ENCODE measurements at places on chromosomes 2 and 18. TPM values are rescaled to one million over a fixed set of nuclear protein-coding genes. Genes with fewer than 3 reads are reported as not detected.

DNA sequence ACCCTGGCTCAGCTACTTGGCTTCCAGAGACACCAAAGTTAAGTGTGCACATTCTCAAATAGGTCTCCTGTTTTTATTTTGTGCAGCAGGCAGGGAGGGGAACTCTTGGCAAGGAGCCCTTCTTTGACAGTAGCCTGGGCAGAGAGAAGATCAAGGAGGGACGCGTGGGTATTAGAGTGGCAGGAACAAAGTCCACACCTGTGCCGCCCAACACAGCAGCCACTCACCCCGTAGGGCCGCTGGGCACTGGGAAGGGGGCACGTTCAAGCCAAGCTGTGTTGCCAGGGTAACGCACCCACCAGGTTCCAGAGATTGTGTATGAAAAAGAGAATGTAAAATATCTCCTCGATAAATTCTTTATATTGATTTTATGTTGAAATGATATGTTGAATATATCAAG lies 229.3 kb upstream of the AGAP1 start:
- no peaks in the 10 kb centered on the region for H3K27me3 ChIP-seq
- no peak for DNase-seq
- peaks cover 8% of the 10 kb centered on the region for H3K4me1 ChIP-seq
- H3K4me3 ChIP-seq: no peak overlapping the region

DNA sequence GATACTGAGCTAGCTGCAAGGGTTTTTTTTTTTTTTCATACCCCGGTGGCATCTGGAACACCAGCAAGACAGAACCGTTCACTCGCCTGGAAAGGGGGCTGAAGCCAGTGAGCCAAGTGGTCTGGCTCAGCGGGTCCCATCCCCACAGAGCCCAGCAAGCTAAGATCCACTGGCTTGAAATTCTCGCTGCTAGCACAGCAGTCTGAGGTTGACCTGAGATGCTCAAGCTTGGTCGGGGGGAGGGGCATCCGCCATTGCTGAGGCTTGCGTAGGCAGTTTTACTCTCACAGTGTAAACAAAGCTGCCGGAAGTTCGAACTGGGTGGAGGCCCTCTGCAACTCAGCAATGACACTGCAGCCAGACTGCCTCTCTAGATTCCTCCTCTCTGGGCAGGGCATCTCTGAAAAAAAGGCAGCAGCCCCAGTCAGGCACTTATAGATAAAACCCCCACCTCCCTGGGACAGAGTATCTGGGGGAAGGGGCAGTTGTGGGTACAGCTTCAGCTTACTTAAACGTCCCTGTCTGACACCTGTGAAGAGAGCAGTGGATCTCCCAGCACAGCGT lies 5.1 kb upstream of the MIB1 start:
- no peak overlapping the region for H3K4me3 ChIP-seq
- no peaks in the 10 kb centered on the region for H3K27me3 ChIP-seq
- no peak overlapping the region for H3K27ac ChIP-seq
- H3K36me3 ChIP-seq: no peaks in the 10 kb centered on the region
- H3K4me1 ChIP-seq: no peaks in the 10 kb centered on the region
- no peak for DNase-seq

DNA sequence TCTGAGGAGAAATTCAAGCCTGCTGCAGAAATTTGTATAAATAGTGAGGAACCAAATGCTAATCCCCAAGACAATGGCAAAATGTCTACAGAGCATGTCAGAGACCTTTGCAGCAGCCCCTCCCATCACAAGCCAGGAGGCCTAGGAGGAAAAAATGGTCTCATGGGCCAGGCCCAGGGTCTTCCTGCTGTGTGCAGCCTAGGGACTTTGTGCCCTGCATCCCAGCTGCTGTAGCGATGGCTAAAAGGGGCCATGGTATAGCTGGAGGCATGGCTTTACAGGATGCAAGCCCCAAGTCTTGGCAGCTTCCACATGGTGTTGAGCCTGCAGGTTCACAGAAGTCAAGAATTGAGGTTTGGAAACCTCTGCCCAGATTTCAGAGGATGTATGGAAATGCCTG lies 191.2 kb upstream of the BCL2L11 start:
- no peak overlapping the region for H3K27ac ChIP-seq
- no peaks in the 10 kb centered on the region for H3K27me3 ChIP-seq
- H3K4me1 ChIP-seq: no peaks in the 10 kb centered on the region
- no peaks in the 10 kb centered on the region for H3K36me3 ChIP-seq
- no peak for DNase-seq
- H3K4me3 ChIP-seq: no peak overlapping the region

DNA sequence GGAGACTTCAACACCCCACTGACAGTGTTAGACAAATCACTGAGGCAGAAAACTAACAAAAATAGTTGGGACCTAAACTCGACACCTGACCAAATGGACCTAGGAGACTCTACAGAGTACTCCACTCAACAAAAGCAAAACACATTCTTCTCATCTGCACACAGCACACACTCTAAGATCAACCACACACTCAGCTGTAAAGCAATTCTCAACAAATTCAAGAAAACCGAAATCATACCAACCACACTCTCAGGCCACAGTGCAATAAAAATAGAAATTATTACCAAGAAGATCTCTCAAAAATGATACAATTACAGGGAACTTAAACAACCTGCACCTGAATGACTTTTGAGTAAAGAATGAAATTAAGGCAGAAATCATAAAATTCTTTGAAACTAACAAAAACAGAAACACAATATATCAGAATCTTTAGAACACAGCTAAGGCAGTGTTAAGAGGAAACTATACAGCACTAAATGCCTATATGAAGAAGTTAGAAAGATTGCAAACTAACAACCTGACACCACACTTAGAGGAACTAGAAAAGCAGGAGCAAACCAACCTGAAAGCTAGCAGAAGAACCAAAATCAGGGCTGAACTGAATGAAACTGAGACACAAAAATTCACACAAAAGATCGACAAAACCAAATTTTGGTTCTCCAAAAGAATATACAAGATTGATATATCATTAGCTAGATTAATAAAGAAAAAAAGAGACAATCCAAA lies 46.3 kb downstream of the RTTN start:
- no peaks in the 10 kb centered on the region for H3K36me3 ChIP-seq
- no peak overlapping the region for H3K27ac ChIP-seq
- no peaks in the 10 kb centered on the region for H3K4me1 ChIP-seq
- H3K4me3 ChIP-seq: no peak overlapping the region
- H3K27me3 ChIP-seq: no peaks in the 10 kb centered on the region

DNA sequence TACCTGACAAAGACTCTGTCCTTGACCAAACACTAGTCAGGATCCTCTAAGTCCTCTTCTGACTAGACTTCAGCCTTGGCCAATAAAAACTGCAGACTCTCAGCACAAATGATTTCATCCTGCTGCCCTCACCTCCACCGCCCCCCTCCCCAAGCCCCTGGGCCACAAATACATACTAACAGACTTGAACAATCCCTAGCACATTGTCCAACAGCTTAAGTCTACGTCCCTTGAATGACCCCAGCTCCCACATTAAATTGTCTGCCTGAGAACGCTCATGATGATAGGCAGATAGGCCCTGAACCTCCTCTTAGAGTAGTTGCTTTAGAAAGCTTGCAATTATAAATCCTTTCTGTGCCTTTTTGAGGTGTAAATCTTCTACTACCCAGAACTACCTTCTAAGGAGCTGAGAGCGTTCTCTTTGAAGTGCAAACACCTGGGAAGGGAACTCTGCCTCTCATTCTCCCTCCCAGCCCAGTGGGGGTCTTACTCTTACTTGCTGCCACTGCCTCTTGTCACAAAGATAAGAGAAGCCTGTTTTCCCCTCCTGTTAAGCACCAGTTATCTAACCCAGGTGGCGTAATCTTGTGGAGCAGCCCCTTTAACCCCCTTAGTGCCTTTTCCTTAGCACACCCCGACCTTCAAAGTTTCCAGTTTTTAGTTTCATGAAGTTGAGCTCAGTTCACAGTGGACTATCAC lies 1225.6 kb downstream of the LRP1B start:
- no peaks in the 10 kb centered on the region for H3K4me1 ChIP-seq
- DNase-seq: no peak
- H3K27me3 ChIP-seq: no peaks in the 10 kb centered on the region
- no peak overlapping the region for H3K27ac ChIP-seq
- H3K4me3 ChIP-seq: no peak overlapping the region

DNA sequence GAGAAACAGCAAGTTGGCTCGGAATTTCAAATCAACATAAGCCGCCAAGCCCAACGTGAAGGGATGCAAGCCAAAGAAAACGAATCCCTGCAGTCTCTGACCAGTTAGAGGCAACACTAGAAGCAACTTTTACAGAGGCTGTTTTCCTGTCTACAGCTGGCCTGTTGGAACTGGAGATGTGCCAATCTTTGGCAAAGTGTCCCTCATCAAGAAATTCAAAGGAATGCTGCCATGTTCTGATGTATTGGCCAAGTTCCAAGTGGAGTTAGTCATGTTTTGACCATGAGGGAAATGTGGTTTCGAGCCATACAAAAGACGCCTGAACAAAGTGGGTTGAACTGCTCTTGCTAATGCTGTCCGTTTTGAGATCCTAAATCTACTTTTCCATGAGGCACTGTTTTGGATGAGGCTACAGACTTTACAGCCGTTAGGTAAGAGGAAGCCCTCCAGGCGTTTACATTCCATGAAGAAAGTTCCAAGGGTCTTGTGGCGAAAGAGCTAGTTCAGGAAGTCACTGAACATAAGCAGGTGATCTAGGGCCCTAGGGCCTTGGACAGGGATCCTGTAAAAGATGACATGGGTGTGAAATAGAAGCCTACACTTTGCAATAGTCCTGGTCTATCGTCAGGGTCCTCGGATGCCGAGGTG lies 140.7 kb upstream of the PXDN start:
- no peaks in the 10 kb centered on the region for H3K27me3 ChIP-seq
- H3K27ac ChIP-seq: no peak overlapping the region
- DNase-seq: no peak
- H3K36me3 ChIP-seq: no peaks in the 10 kb centered on the region
- no peak overlapping the region for H3K4me3 ChIP-seq

- no peak overlapping the region for H3K27ac ChIP-seq
- no peak for DNase-seq
- peaks cover 28% of the 10 kb centered on the region for H3K36me3 ChIP-seq
These were observed 107.6 kb downstream of the STRN start for GRCh38 chr2:36858551-36859365.

The IGFBP5 gene
- total RNA-seq: 169 TPM

The CRYGC gene
- not detected for total RNA-seq

All from right atrium auricular region (tissue), 2 donors.